MV-4-11 (cell line): ENCODE measurements at places on chromosomes 4 and X.
A peak's percentile ranks its signal among the peaks of the same experiment; 100 is the strongest.

DNA sequence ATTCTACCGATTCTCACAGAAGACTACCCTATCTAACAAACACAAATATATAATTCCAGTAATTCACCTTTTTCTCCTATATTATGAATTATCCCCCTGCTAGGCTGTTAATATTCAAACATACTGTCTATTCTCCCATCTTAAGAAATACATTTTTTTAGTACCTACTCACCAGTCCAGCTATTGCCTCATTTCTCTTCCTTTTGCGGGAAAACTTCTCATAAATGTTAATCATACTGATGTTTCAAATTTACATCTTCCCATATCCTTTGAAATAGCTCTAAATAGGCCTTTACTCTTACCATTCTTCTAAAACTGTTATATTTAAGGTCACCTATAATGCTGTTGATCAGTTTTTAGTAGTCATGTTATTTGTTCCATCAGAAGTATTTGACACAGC, 759.1 kb upstream of the SLIT2 start:
- no peak for DNase-seq

- no peak for DNase-seq
Measured at GRCh38 chrX:11321986-11322385, 28.8 kb downstream of the AMELX start.

DNA sequence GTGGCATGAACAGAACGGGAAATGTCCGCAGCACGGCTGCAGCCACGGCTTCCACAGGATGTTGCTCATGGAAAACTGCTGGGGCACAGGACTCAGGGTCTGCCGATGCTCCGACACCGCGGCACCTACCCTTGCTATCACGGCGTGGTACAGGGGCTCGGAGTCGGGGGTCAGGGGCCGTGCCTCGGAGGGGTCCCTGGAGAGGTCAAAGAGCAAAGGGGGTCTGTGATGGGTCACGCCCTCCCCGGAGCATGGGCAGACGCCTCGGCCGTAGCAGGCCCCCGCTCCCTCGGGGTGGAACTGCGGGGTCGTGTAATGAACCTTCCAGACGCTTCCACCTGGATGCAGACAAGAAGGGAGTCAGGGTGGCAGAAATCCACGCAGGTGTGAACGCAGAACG, 21.8 kb downstream of the ARSD start:
- no peak for DNase-seq

- no peak for DNase-seq
Measured at GRCh38 chr4:83606898-83607297, 71.0 kb downstream of the GPAT3 start.

GRCh38 chrX:79154596-79155359, 10.3 kb downstream of the GPR174 start:
- DNase-seq: no peak

DNA sequence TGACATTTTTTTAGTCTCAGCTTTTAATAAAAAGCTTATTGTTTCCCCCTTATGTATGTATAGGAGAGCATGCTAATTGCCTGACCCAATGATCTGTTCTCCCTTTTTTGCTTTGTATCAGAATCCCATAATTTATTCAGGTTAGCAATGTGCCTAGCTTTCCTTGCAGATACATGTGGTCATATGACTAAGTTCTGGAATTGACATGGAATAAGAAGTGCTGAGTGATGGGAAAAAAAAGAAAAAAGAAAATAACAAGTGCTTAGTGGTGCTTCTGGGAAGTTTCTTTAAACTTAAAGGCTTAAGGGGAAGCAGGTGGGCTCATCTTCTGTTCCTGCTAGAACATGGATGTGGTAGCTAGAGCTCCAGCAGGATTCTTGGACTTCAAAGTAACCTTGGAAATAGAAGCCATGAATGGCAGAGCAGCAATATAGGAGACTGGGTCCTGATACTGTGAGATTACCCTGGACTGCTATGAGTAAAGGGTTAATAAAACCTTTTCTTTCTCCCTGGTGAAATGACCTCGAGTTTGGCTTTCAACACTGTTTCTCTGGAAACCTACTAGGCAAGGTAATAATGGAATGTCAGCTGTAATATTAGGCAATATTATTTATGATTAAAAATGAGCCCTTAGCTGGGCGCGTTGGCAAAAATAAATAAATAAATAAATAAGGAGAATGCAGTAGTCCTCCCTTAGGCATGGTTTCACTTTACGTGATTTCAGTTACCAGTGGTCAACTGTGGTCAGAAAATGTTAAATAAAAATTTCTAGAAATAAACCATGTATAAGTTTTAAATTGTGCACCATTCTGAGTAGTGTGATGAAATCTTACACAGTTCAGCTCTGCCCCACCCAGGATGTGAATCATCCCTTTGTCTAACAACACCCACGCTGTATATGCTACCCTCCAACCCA, 16.7 kb upstream of the RBM41 start:
- DNase-seq: peak; percentile 56

DNA sequence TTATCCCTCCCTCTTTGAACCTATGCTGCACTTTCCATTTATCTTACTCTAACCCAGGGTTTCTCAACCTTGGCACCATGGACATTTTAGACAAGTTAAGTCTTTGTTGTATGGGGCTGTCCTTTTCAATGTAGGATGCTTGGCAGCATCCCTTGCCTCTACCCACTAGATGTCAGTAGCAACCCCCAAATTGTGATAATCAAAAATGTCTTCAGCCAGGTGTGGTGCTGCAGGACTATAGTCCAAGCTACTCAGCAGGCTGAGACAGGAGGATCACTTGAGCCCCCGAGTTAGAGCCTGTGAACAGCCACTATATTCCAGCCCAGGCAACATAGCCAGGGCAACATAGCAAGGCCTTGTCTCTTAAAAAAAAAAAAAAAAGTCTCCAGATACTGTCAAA, 7.0 kb downstream of the LRCH2 start:
- no peak for DNase-seq

GRCh38 chrX:17470136-17470535, 95.1 kb downstream of the NHS start:
- DNase-seq: peak; percentile 92

GRCh38 chrX:100478714-100479306, 68.7 kb upstream of the PCDH19 start:
- DNase-seq: no peak

DNA sequence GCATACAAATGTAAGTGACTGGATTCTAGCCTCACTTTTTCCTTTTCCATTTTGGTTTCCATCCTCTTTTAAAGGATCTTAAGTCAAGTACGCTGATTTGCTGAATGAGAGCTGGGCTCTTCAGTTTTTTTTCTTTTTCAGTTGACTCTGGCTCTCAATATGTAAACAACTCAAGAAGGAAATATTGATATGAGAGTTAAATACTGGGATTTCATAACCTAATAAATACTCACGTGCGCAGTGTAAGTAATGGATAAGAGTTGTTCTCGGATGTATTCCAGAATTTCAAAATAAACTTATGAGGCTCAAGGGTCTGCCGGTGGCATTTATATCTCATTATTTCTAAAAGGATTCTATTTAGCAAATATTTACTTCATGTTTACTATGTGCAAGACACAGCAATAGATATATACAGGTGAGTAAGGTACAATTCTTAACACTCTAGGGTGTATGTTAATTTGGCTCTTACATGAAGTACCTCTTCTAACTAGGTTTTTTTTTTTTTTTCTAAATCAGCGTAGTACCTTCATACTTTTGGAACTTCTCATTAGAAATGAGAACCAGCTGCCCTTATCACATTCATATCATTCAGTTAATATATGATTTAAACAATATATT, 11.0 kb upstream of the MAGEB10 start:
- no peak for DNase-seq

- no peak for DNase-seq
Measured at GRCh38 chr4:143531788-143532491, 18.4 kb downstream of the SMARCA5 start.

DNA sequence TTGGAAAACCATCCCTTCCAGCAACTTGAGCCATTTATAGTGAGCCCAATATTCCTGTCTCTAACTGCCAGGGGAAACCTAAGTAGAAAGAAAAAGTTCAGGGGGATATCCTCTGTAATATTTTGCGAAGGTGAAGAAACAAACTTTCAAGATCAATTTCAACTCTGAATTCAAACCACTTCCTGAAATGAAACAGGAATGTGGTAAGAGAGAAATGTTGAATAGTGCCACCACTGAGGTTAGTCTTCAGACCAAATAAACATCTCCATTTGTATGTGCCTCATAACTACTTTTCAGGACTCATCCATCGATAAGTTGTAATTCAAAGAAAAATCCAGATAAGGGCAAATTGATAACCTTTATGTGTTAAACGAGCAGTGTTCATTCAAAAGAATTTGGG, 128.7 kb downstream of the GABRB1 start:
- peak; percentile 76 for DNase-seq

DNA sequence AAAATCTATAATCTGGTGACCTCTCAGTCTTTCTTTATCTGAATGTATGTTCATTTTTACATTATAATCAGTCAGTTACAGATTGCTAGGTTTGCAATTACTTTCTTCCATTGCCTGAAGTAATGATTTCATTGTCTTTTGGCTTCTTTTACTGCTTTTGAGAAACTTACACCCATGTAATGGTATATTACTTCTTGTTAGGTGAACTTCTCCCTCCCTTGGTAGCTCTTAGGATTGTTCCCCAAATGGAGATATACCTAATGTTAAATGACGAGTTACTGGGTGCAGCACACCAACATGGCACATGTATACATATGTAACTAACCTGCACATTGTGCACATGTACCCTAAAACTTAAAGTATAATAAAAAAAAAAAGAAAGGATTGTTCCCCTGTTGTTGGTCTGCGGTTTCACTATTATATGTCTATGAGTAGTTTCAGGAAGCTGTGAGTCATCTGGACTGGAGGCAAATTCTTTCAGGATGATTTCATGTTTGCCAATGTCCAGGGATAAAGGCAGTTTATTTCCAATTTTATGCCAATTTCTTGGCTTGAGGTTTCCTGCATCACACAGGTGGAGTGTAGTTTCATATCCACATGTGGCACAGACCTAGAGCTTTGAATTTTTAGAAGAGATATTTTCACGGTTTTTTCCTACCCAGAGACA, 21.8 kb downstream of the SPANXC start:
- no peak for DNase-seq

- DNase-seq: no peak
Measured at GRCh38 chrX:63250253-63250868, 100.8 kb downstream of the SPIN4 start.

GRCh38 chr4:111890412-111890811, 254.8 kb upstream of the FAM241A start:
- no peak for DNase-seq

- DNase-seq: no peak
Measured at GRCh38 chr4:173535165-173535902, 5.3 kb upstream of the HAND2 start.

DNA sequence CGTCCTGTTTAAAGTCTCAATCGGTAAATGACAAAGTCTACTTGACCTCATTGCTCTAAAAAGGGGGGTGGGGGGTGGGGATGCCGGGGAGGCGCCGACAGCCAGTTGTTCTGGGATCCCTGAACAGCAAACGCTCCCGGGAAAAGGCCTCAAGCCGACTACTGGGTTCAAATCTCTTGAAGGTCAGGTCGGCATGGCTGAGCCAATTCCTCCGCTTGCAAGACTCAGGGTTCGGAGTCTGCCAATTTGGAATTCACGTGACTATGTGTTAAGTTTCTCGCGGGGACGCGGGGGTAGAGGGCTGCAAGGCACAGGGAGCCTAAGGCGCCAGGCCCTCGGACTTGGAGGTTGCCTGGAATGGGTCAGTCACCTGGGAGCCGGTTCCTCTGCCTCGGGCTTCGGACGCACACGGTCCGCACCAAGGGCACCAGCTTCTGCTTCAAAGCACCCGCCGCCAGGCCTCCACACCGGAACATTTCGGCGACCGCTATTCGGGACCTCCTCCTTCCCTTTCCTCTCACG, 399 bp downstream of the AIFM1 start:
- DNase-seq: no peak

DNA sequence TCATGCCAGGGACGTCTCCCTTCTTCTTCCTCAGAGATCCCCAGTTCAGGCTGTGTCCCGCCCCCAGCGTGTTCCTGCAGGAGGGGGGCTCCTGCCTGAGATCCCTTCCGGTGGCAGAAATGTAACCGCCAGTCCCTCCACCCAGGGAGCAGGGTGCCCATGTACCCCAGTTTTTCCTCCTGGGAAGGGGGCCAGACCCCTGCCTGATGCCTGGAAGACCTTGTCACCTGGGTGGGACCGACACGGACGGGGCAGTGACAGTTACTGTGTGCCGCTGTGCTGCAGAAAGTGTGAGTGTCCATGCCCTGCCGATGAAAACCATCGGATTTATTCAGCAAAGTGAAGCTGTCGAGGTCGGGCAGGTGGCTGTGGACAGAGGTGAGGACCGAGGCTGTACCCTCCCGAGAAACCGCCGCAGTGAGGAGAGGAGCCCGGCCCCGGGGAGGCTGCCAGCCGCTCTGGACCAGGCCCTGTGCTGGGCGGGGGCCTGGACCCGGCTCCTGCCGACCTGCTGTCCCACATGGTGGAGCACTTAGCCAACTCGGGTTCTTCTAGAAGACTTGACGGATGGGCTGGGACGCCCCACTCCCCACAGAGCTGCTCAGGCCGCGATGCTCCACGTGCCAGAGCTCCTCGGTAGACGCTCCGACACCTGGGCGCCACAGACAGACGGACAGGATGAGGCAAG, 36.7 kb upstream of the HMX1 start:
- no peak for DNase-seq

- no peak for DNase-seq
Measured at GRCh38 chrX:73851014-73852009, 288.3 kb downstream of the CHIC1 start.

DNA sequence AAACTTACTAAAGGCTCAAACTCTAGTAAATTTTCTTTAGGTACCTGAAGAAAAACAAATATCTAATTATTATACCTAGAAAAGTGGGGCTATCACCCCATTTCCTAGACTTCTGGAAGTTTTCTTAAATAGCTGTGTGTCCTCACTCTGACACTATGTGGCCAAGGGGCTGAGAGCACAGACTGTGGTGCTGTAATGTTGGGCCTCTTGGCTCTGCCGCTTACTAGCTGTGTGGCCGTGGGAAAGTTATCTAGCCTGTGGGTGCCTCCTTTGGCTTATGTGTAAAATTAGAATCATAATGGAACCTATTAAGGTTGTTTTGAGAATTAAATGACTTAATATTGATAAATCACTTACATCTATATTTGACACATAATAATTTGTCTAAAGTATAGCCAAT, 114.4 kb downstream of the SNCA start:
- DNase-seq: no peak

DNA sequence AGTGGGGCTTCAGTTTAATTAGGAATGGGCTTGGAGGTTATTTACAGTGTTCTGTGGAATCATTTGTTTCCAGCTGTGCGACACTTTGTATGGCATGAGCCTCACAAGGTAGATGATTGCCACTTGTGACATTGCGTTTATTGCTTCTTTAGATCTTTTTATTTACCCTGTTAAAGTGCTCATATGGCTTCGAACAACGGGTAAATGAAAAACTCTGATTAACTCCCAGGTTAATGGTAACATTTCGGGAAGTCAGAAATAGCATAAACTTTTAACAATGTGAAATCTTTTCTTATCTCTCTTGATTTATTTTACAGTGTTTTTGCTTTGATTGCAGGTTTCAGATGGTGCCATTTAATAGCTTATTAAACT, 494.3 kb downstream of the IDS start:
- no peak for DNase-seq
